Cortex of kidney (tissue), 1 donor: ENCODE measurements at places on chromosomes 2 and 18.

DNA sequence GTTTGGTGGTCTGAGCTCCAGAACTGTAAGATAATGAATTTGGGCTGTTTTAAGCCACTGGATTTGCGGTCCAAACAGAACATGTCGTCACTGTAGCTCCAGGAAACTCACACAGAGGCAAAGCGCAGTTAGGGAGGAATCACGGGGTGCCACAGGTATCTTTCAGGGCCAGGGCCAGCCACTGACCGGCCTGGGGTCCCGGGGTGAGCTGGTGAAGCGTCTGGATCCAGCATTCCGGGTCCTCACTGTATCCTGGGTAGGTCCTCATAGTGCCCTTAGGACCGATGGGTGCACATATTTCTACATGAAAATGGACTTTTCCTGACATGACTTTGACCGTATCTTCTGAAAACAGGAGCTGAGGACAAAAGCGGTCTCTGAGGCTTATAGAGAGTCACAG, 196.0 kb upstream of the HDAC4 start:
- DNase-seq, result no peak

GRCh38 chr2:206981739-206982340, 42.5 kb downstream of the CPO start:
- no peak for DNase-seq

DNA sequence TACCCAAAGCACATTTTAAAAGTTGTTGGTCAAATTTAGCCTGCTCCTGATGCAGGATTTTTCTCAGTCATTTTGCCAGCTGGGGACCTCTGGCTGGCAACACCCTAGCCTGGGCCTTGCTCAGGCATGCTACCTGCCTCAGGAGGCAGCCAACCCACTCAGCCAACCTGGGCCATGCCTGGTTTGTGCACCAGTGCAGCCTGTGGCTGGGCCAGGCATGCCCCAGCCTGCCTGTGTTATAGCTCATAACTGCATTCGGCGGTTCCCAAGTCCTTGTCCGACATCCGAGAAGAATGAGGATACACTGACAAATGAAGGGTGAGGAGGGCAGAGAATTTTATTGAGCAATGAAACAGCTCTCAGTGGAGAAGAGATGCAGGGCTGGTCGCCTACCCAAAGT, 608.0 kb downstream of the SUCLG1 start:
- DNase-seq, result no peak

DNA sequence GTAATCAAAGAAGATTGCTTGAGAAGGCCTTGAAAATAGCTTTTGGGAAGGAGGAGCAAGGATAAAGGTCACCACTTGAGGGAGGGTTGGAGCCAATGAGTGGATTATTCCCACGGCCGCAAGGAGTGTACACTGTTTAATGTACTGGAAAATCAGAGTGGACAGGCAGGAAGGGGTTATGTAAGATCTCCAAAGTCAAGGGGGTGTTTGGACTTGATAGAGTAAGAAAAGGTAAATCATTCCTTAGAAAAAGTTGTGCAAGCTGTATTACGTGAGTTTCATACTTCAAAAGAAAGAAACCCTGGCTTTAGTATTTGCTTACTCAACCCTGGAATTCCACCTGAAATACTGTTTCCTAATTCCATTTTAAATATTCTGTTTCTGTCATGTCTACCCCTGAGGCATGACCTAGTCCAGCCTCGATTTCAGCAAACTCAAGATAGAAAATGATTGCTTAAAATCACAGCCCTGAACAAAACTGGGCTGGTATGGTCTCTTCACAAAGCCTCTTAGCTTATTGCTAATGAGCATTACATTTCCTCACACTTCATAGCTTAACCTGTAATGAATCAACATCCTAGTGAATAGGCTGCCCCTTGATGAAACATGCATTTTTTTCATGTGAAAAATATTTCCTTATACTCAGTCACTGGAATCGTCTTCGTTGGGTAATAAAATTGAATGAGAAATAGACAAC, 1.1 kb downstream of the MREG start:
- DNase-seq, result no peak

GRCh38 chr2:162125138-162125537, 26.9 kb downstream of the GCG start:
- no peak for DNase-seq

GRCh38 chr2:144711630-144712549, 192.0 kb upstream of the ZEB2 start:
- DNase-seq, result no peak
